ENCODE measurements at places on chromosomes 12 and 14.

DNA sequence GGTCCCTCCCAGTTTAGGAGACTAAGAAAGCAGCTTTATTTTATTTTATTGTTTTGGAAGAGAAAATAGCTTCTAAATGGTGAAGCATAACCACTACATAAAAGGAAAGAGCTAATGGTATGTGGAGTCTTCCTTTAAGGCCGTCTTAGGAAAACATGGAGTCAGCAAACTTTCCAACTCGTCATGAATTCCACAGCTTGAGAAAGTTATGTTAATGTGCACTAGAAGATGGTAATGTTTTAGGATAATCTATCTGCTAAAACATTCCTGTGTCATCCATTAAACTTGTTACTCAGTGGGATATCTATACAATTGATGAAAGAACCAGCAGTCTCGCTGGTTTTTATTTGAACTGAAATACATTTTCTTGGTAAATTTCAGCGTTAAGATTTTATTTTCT, 448.4 kb upstream of the SEL1L start:
- DNase-seq, result no peak

DNA sequence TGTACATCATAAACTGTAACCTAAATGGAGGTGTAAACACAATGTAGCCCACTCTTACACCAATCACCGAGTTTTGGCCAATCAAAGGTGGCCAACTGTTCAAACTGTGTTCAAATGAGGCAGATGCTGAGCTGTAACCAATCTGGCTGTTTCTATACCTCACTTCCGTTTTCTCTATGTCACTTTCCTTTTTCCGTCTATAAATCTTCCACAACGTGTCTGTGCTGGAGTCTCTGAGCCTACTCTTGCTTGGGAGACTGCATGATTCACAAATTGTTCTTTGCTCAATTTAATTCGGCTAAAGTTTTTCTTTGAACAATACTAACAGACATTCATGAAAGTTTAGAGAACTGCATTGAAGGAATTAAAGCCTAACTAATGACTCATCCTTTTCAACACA, 547.1 kb upstream of the USP15 start:
- DNase-seq, result no peak

- peak; percentile 25 for DNase-seq
Measured at GRCh38 chr14:94345344-94346064, 22.4 kb upstream of the SERPINA6 start.

- no peak for DNase-seq
Measured at GRCh38 chr12:126107659-126108058, 1042.4 kb downstream of the AACS start.

DNA sequence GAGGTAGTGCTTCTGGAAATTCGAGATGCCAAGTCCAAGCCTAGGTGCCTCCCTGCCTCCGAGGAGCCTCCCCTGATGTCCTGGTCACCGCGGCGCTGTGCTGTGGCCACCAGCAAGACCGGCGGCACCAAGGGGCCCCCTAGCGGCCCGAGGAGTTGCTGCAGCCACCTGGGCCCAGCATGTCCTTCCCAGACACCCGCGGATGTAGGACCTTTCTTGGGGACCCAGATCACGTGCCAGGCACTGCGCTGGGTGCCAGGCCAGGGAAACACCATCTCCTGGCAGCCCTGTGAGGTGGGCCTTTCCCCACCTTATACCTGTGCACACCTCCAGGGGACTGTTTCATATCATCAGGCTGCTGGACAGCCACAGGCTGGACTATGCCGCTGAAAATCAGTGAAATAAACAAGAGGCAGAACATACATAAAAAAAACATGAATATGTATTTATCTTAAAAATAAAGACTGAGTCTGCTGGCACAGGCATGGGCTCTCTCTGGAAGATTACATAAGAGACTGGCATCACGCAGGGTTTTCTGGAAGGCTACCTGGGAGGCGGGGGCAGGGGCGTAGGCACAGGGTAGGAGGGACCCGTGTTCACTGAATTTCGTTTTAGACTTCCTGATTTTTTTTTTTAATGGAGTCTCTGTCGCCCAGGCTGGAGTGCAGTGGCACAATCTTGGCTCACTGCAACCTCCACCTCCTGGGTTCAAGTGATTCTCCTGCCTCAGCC, 15.9 kb upstream of the HHIPL1 start:
- peak; percentile 43 for DNase-seq

DNA sequence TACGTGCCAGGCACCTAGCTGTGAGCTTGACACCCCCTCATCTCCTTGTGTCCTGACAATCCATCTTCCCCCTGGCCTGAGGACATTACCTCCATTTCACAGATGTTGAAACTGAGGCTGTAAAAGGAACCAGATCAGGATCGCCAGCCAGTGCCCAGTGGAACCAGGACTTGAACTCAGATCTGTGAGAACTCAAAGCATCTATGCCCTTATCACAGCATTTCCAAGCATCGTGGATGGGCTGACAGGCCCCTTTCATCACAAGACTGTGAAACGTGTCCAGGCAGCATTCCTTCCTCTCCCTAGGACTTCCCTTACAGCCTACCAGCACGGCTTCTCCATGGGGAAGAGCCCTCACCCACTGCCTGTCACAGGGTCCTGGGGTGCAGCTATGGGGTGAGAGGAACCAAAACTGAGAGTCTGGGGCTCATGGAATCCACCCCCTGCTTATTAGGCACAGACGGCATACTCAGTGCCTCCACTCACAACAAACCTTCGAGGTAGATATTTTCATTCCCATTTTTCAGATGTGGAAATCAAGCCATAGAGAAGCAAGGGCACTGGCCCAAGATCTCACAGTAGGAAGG, 26.9 kb downstream of the CMKLR1 start:
- DNase-seq, result no peak

DNA sequence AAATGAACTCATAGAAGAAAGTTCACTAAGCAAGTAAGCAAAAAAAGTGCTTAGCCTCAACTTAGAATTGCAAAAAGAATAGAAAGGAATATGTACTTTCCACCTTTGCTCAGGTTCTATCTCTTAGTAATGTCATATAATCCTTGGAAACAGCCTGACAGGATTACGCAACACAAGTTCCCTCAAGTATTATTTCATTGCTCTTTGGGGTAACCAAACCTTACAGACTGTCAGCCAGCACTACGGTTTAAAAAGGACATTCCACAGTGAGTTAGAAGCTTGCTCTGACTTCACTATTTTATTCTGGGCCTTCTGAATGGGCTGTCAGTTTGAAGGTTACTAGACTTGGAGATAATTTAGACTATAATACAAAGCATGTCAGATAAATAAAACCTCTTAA, 264.0 kb downstream of the ATXN7L3B start:
- DNase-seq, result no peak

DNA sequence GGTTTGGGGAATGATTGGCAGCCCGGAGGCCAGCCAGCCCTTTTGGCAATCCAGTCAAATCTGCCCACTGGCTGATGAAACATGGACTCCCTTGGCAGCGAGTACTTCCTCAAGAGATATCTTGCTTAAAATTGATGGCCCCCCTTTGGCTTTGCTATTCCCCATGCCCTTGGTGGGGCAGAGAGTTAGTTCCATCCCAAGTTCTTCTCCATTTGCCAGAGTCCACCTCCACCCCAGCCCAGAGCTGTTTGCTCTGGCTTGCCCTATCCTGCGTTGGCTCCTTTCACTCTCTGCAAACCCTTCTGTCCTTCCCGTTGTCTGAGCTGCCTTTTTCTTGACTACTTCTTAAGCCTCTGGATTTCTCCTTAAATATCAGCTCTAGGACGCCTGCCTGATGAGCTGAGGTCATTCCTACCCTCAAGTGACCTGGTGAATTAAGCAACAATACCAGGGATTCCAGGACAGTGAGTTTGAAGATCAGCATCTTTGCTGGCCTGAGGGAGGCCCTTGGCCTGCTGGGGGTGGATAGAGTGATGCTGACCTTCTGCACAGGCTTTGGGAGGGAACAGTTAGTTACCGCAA, 212.0 kb downstream of the CACNA1C start:
- DNase-seq, result no peak

DNA sequence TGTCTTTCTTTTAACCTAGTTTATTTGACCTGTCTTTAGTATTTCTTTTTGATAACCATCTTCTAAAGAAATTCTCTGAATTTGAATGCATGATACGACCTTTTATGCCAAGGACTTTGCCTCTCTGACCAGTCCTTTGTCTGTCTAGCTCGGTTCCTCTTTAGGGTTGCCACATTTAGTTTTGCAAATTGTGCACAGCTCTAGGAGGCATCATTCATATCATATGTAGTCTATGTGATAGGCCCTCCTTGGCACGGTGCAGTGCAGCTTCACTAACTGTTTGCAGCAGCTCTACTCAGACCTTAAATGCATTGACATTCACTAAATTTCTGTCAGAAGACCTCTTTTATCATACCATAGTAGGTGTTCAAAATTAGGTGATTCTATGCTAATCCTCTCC, 75.6 kb downstream of the USP15 start:
- DNase-seq, result no peak

- no peak for DNase-seq
Measured at GRCh38 chr14:22502007-22502406, 87.0 kb downstream of the DAD1 start.

DNA sequence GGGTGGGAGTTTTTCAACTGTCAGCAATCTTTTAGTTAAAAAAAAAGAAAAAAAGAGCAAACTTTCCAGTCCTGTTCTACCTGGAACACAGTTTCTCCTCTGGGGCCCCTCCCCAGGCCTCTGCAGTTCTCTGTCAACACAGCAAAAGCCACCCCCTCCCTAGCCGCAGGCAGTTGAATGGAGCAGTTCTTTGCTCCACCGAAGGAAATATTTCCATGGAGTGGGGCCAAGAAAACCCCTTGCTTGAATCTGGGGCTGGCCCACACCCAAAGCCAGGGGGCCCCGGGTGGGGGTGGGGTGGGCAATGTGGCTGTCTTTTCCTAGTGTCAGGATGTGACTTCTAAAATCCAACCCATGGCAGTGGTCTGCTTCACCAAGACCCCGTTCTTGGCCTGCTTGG, 5.0 kb upstream of the MEG3 start:
- no peak for DNase-seq

GRCh38 chr14:100155049-100155621, 4.3 kb downstream of the DEGS2 start:
- no peak for DNase-seq

- DNase-seq, result no peak
Measured at GRCh38 chr12:49068879-49069506, 786 bp downstream of the RHEBL1 start.

DNA sequence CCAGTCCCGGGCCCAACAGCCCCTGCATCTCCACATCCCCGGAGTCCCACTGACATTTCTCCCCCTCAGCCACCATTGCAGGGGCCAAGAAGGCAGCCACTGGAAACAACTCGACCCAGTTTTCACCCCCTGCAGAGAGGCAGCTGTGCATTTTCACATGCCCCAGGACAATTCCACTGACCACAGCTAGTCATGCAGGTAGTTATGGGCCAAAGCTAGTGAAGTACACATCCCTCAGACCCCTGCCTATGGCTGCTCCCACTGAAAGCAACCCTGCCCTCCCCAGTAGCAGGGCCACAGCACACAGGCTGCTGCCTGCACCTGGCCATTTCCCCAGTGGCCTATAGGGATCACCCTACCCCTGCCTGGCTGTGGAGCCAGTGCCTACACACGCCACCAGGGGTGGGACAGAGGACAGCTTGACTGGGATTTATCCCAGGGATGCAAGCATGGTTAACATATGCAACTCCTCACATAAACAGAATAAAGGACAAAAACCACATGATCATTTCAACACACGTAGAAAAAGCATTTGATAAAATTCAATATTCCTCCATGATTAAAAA, 154.0 kb downstream of the NDUFA12 start:
- no peak for DNase-seq

- DNase-seq, result no peak
Measured at GRCh38 chr14:105629886-105630215, 103.5 kb downstream of the TMEM121 start.

DNA sequence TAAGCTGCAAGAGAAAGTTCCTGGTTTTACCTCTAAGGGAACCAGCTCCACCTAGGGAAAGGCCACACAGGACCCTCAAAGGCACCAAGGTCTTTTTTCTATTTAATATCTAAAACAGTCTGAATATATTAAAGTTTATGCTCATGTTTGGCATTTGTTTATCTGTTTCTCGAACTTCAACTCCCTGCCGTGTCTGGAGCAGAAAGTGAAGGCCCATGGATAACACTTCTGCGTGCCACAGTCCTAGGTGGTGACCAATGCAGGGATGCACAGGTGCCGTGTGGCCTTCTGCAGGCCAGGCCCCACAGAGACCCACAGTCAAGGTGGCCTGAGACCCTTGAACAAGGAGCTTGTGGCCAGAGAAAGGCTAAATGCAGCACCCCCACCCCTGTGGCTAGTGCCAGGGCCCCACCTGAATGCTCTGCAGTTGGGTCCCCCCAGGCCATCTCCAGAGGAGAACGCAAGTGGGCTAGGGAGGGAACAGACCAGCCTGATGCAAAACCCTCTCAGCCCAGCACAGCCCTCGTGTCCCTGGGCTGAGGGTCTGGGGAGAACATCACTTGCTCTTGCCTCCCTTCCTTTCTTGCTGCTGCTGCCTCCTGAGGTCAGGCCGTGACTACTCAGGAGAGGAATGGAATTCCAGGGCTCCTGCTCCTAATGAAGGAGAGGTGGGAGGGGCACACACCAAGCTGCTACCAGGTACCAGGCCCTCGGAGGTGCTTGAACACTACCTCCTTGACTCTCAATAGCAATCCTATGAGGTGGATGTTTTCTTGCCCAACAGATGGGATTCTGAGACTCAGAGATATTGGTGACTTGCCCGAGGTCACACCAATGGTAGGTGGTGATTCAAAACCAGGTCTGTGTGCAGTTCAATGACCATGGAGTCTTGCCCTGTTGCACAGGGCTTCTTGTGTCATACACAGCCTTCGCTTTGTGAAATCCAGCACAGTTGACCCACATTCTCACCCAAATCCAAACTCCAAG, 45.4 kb downstream of the PSMA6 start:
- DNase-seq, result no peak

GRCh38 chr12:57852200-57852599, 5.7 kb upstream of the CTDSP2 start:
- no peak for DNase-seq

GRCh38 chr12:114841557-114842251, 157.7 kb upstream of the TBX3 start:
- no peak for DNase-seq

- no peak for DNase-seq
Measured at GRCh38 chr12:131547555-131547954, 163.3 kb upstream of the SFSWAP start.

- no peak for DNase-seq
Measured at GRCh38 chr14:97021571-97022168, 224.5 kb downstream of the VRK1 start.

- no peak for DNase-seq
Measured at GRCh38 chr14:97543221-97543620, 746.0 kb downstream of the VRK1 start.

- DNase-seq, result no peak
Measured at GRCh38 chr12:39012870-39013269, 107.5 kb upstream of the CPNE8 start.

GRCh38 chr14:71675900-71676287, 256.3 kb upstream of the RGS6 start:
- DNase-seq, result no peak
